T-helper 17 cell (primary cell): ENCODE measurements at places on chromosomes 2 and 18.

- H3K36me3 ChIP-seq = peaks cover 2% of the 10 kb centered on the region
- no peak overlapping the region for H3K27ac ChIP-seq
- no peaks in the 10 kb centered on the region for H3K4me1 ChIP-seq
Measured at GRCh38 chr2:202608142-202608852, 26.5 kb upstream of the FAM117B start.

DNA sequence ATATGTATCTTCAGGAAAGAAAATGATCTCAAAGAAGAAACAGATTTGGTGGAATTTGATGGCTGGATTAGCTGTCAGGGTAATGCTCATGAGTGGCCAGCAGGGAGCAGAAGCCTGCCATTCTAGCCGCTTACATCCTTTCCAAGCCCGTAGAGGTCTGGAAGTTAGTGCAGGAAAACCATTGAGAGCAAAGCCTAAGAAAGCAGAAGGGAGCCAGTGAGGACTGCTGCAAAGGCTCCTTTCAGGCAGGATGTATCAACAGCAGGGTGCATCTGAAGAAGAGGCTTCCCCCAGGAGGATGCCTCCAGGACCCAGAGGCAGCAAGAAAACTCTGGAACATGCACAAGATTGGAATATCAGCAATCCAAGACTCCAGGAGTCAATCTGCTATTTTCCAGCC is 22.9 kb upstream of the LBH start:
- peak overlapping the region; percentile 72 for H3K27ac ChIP-seq
- peaks cover 5% of the 10 kb centered on the region for H3K27me3 ChIP-seq
- no peak overlapping the region for H3K4me3 ChIP-seq
- H3K36me3 ChIP-seq = no peaks in the 10 kb centered on the region
- H3K4me1 ChIP-seq = peaks cover 18% of the 10 kb centered on the region

DNA sequence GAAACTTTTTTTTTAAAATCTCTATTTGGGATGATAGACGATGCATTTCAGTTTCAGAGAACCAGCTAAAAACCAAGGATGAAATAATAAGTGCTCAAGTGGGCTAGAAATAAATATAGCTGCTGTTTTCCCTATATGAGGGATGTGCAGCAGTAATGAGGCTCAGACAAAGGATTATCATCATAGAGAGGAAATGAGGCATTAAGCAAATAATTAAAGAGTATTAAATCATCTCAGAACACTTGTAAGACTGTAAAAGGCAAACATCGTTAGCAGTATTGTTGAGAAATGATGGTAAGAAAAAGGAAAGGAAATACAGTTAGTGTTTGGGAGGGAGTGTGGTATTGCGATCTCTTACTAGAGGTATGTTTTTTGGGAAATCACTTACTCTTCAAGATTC is 233.5 kb downstream of the TGIF1 start:
- H3K27ac ChIP-seq = no peak overlapping the region
- H3K36me3 ChIP-seq = no peaks in the 10 kb centered on the region
- no peak overlapping the region for H3K4me3 ChIP-seq
- no peak for DNase-seq
- no peaks in the 10 kb centered on the region for H3K4me1 ChIP-seq

DNA sequence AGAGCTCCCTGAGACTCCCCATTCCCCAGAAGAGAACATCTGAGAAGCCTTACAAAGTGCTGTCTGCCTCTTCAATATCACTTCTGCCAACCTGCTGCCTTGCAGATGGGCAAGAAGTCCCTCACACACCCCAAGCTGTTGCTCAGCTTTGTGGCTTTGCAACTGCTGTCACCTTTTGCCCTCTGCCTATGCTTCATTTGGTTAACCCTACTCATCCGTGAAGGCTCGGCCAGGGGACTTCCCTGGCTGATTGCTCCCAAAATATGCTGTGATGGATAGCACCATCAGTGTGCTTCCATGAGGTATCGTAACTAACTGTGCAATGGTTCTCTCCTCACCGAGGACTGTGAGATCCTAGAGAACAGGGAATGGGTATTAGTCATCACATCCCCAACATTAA is 88.9 kb upstream of the CYP1B1 start:
- H3K36me3 ChIP-seq = peaks cover 2% of the 10 kb centered on the region
- H3K27me3 ChIP-seq = peaks cover 78% of the 10 kb centered on the region
- H3K4me3 ChIP-seq = peak overlapping the region; percentile 22
- H3K27ac ChIP-seq = no peak overlapping the region
- no peaks in the 10 kb centered on the region for H3K4me1 ChIP-seq

- DNase-seq = no peak
- H3K4me1 ChIP-seq = peaks cover 3% of the 10 kb centered on the region
- no peaks in the 10 kb centered on the region for H3K27me3 ChIP-seq
- H3K36me3 ChIP-seq = peaks cover 2% of the 10 kb centered on the region
Measured at GRCh38 chr2:136077107-136077506, 40.8 kb downstream of the CXCR4 start.

DNA sequence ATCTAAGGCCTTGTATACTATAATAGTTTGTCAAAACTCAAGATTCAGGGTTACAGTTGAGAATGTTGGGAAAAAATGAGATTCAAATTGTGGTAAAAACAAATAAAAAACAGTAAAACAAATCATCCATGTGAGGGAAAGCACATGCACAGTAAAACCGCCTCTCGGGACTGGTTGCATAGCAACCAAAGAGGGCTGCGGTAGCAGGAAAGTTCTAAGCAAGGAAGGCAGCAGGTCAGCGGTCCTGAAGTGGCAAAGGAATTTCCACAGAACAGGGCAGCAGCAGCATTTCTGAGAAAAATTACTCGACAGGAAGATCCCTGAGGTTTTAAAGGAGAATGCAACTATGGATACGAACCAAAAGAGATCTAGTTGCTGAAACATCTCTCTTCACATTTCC is 93.7 kb downstream of the DYNAP start:
- no peak overlapping the region for H3K4me3 ChIP-seq
- H3K27ac ChIP-seq = no peak overlapping the region
- no peak for DNase-seq
- no peaks in the 10 kb centered on the region for H3K36me3 ChIP-seq

DNA sequence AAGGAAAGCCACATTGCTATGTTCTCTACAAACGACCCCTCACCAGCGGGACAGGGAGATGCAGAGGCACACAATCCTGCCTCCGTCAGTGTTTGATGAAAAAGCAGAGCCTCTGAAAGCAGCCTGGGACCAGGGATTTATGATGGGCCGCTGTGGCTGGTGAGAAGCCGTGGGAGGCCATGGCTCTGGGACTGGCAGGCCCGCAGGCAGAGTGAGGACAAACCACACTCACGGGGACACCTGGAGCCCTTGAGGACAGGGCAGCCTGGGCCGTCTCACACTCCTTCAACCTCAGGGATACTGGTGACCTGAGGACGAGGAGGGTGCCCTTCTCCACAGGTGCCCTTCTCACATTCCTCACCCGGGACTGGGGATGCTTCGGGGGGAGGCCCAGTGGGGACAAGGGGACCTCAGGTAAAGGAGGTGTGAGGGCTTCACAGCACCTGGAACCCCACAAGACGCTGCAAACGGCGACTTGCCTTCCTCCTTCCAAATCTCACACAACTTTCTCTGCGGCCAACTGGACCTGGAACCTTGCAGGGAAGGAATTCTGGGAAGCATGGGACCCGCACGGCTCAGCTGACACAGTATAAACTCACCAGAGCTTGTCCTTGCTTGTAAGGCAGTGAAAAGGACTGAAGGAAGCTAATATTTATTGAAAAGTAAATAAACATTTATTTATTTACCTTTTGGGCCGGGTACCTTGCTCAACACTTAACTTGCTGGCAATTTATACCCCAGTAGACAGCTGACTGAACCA is 5.3 kb upstream of the LDLRAD4 start:
- peaks cover 34% of the 10 kb centered on the region for H3K27me3 ChIP-seq
- DNase-seq = no peak
- H3K4me3 ChIP-seq = no peak overlapping the region
- H3K36me3 ChIP-seq = no peaks in the 10 kb centered on the region

DNA sequence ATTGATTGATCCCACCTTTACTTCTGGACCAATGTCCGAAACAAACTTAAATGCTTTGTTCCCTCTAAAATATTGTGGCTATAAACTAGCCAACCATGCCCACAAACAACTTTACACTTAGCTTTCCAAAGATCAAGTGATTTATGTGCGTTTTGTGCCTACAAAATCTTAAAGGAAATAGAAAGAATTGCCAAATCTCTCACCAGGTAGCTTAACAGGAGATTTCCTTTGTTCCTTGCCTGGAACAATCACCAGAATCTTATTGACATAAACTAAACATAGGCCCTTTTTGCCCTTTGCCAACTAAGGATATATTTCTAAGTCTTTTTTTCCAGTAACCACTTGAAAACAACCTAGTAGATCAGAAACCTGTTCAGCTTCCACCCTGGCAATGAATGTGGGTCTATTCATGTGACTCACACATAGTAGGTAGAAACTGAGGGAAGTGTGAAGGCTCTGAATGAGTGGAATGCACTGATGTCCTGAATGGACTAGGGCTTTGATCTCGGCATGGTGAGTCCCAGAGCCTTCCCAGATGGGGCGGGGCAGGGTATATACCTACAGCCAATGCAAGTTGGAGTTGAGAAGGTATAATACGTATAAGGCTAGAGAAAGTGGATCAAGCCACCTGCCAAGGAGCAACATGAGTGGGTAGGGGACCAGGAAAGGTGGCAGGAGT is 94.6 kb upstream of the PPP1CB start:
- H3K4me1 ChIP-seq = peaks cover 12% of the 10 kb centered on the region
- DNase-seq = no peak
- no peaks in the 10 kb centered on the region for H3K36me3 ChIP-seq
- peak overlapping the region; percentile 78 for H3K27ac ChIP-seq
- no peak overlapping the region for H3K4me3 ChIP-seq

GRCh38 chr2:67272195-67272594 is 124.9 kb upstream of the ETAA1 start:
- H3K4me3 ChIP-seq = no peak overlapping the region
- H3K27ac ChIP-seq = no peak overlapping the region
- DNase-seq = no peak
- H3K27me3 ChIP-seq = peaks cover 17% of the 10 kb centered on the region
- H3K36me3 ChIP-seq = no peaks in the 10 kb centered on the region
- H3K4me1 ChIP-seq = no peaks in the 10 kb centered on the region

GRCh38 chr2:238921681-238922319 is 73.9 kb downstream of the TWIST2 start:
- H3K27me3 ChIP-seq = peaks cover 64% of the 10 kb centered on the region
- H3K4me1 ChIP-seq = no peaks in the 10 kb centered on the region
- DNase-seq = no peak
- H3K36me3 ChIP-seq = no peaks in the 10 kb centered on the region

- H3K27me3 ChIP-seq = peaks cover 6% of the 10 kb centered on the region
- no peak overlapping the region for H3K4me3 ChIP-seq
- H3K27ac ChIP-seq = peak overlapping the region; percentile 27
- DNase-seq = no peak
- H3K4me1 ChIP-seq = peaks cover 5% of the 10 kb centered on the region
Measured at GRCh38 chr2:48548840-48549239, 18.9 kb downstream of the STON1 start.

DNA sequence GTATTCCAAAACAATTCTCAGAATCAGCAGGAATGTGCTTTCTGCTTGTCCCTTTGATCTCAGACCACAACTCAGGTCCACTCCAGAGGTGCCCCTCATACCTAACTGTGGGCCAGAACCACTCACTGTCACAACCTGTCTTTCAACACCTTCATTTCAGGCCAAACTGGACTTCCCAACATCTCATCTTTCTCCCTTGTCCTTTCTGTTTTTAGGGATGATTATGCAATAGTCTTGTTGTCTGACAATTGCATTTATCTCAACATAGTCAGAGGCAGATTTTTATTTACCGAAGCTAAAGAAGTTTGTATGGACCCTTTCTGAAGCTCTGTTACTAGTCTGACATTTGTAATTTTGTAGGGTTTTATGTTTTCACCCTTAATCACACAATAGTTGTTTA is 95.9 kb downstream of the EPHA4 start:
- H3K4me1 ChIP-seq = peaks cover 6% of the 10 kb centered on the region
- no peak for DNase-seq
- no peak overlapping the region for H3K27ac ChIP-seq
- H3K27me3 ChIP-seq = no peaks in the 10 kb centered on the region
- H3K36me3 ChIP-seq = no peaks in the 10 kb centered on the region

GRCh38 chr2:68506170-68506569 is 38.8 kb downstream of the APLF start:
- no peak for DNase-seq
- peak overlapping the region; percentile 87 for H3K4me3 ChIP-seq
- H3K4me1 ChIP-seq = peaks cover 23% of the 10 kb centered on the region
- no peaks in the 10 kb centered on the region for H3K36me3 ChIP-seq
- H3K27me3 ChIP-seq = no peaks in the 10 kb centered on the region

- DNase-seq = no peak
- no peak overlapping the region for H3K4me3 ChIP-seq
- H3K36me3 ChIP-seq = no peaks in the 10 kb centered on the region
- H3K27ac ChIP-seq = no peak overlapping the region
- no peaks in the 10 kb centered on the region for H3K4me1 ChIP-seq
- H3K27me3 ChIP-seq = peaks cover 52% of the 10 kb centered on the region
Measured at GRCh38 chr2:120493231-120493630, 147.3 kb downstream of the INHBB start.

GRCh38 chr2:34121076-34121475 is 522.0 kb upstream of the FAM98A start:
- DNase-seq = no peak
- H3K4me1 ChIP-seq = no peaks in the 10 kb centered on the region
- no peaks in the 10 kb centered on the region for H3K36me3 ChIP-seq
- H3K4me3 ChIP-seq = no peak overlapping the region
- H3K27ac ChIP-seq = no peak overlapping the region

DNA sequence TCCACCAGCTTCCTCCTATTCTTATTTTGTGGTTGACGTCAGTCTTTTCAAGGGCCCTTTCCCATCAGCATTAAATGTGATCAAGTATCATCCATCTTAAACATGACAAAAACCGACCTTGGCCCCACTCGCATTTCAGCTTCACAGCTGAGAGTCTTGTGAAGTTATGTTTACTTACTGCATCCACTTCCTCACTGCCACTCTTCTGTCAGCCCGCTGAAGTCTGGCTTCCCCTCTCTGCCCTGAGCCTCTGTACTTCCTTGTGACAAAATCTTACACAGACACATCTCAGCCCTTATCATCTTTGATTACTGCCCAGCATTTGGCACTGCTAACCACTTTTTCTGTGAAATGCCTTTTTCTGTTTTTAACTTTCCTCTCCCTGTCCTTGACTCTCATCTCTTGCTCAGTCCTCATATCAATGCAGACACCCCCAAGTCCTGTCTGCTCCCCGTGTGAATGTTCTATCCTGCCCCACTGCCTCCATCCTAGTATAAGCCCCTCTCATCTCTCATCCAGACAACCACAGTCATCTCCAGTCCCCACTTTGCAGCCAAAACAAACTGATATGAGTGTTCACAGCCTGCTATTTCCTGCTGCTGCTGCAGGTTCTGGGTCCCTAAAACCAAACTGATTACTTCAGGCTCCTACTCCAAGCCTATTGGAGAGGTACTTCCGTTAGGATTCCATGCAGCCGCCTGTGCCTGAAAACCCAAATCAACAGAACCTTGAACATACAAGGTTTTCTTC is 31.4 kb downstream of the FOSL2 start:
- H3K36me3 ChIP-seq = peaks cover 3% of the 10 kb centered on the region
- H3K4me3 ChIP-seq = peak overlapping the region; percentile 85
